A549 treated with ZK216348 at 1 μM for 4 hours (cell line): ENCODE measurements at places on chromosomes 5 and 9. TPM values are rescaled to one million over a fixed set of nuclear protein-coding genes. Genes with fewer than 3 reads are reported as not detected.

EGFLAM gene
- total RNA-seq = 0.26 TPM in 1 of 5 replicates, not detected in the others

BARX1 gene
- total RNA-seq = 6.4 to 13.6 TPM (median 11.7 TPM) in 5 replicates

HTR1A gene
- not detected in 5 replicates for total RNA-seq

SLCO4C1 gene
- total RNA-seq = 0.04 TPM in 1 of 5 replicates, not detected in the others

COMMD10 gene
- 33.9 to 38.2 TPM (median 36.3 TPM) in 5 replicates for total RNA-seq

MARCOL gene
- not detected in 5 replicates for total RNA-seq

NMUR2 gene
- total RNA-seq = 0.11 to 0.13 TPM (median 0.11 TPM) in 4 of 5 replicates, not detected in the other

PTPN3 gene
- total RNA-seq = 13.1 to 17.4 TPM (median 16.5 TPM) in 5 replicates

FOXI1 gene
- not detected in 5 replicates for total RNA-seq

TMEM252 gene
- total RNA-seq = not detected in 5 replicates

TMEM171 gene
- total RNA-seq = 4.8 to 7.4 TPM (median 6.3 TPM) in 5 replicates

SLC46A2 gene
- total RNA-seq = not detected in 5 replicates

CCNI2 gene
- 0.06 to 0.09 TPM in 2 of 5 replicates, not detected in the others for total RNA-seq

PCDHAC1 gene
- 1.8 to 2.7 TPM (median 2.0 TPM) in 5 replicates for total RNA-seq

INSL4 gene
- 13.6 to 17.0 TPM (median 16.2 TPM) in 5 replicates for total RNA-seq

FOXB2 gene
- total RNA-seq = not detected in 5 replicates

GEMIN5 gene
- 21.6 to 25.0 TPM (median 22.4 TPM) in 5 replicates for total RNA-seq

IFNA13 gene
- total RNA-seq = not detected in 5 replicates

DYNC2I2 gene
- total RNA-seq = 71.7 to 143 TPM (median 132 TPM) in 5 replicates

PLCXD3 gene
- total RNA-seq = 0.04 to 0.29 TPM (median 0.18 TPM) in 5 replicates

SLC22A4 gene
- total RNA-seq = 2.9 to 5.7 TPM (median 4.5 TPM) in 5 replicates

RNF224 gene
- total RNA-seq = 0.13 to 0.58 TPM (median 0.39 TPM) in 4 of 5 replicates, not detected in the other

PCDHGC5 gene
- total RNA-seq = not detected in 5 replicates

GADD45G gene
- 0.31 to 0.53 TPM (median 0.37 TPM) in 4 of 5 replicates, not detected in the other for total RNA-seq

HSPA5 gene
- 331 to 388 TPM (median 374 TPM) in 5 replicates for total RNA-seq

SGCD gene
- 3.7 to 6.3 TPM (median 4.3 TPM) in 5 replicates for total RNA-seq

AK8 gene
- 0.43 to 1.4 TPM (median 1.2 TPM) in 5 replicates for total RNA-seq

FRMD3 gene
- total RNA-seq = 3.1 to 5.5 TPM (median 4.2 TPM) in 5 replicates

GRIN1 gene
- 0.14 to 0.76 TPM (median 0.27 TPM) in 5 replicates for total RNA-seq

NIM1K gene
- 0.16 to 0.39 TPM (median 0.23 TPM) in 4 of 5 replicates, not detected in the other for total RNA-seq

POU5F2 gene
- total RNA-seq = 0.04 TPM in 1 of 5 replicates, not detected in the others

SPINK6 gene
- total RNA-seq = 0.52 to 1.7 TPM (median 0.65 TPM) in 3 of 5 replicates, not detected in the others

F12 gene
- total RNA-seq = 11.6 to 25.9 TPM (median 23.8 TPM) in 5 replicates

ANGPTL2 gene
- not detected in 5 replicates for total RNA-seq

SPEF2 gene
- 1.2 to 2.2 TPM (median 2.1 TPM) in 5 replicates for total RNA-seq

P4HA2 gene
- 40.8 to 52.0 TPM (median 44.3 TPM) in 5 replicates for total RNA-seq

TMEM8B gene
- total RNA-seq = 1.8 to 4.3 TPM (median 3.1 TPM) in 5 replicates

PCA3 gene
- not detected in 5 replicates for total RNA-seq

PCDHB3 gene
- total RNA-seq = 0.09 TPM in 1 of 5 replicates, not detected in the others

FBXL17 gene
- 4.3 to 9.2 TPM (median 6.6 TPM) in 5 replicates for total RNA-seq

C5orf52 gene
- total RNA-seq = not detected in 5 replicates

SYK gene
- 0.04 to 0.07 TPM (median 0.05 TPM) in 3 of 5 replicates, not detected in the others for total RNA-seq

RABL6 gene
- total RNA-seq = 51.1 to 91.8 TPM (median 82.9 TPM) in 5 replicates

ADGRD2 gene
- not detected in 5 replicates for total RNA-seq

FGF10 gene
- total RNA-seq = not detected in 5 replicates

TMC1 gene
- 0.08 to 0.19 TPM (median 0.14 TPM) in 3 of 5 replicates, not detected in the others for total RNA-seq

SLC36A3 gene
- total RNA-seq = not detected in 5 replicates

ACER2 gene
- total RNA-seq = 1.5 to 3.1 TPM (median 2.6 TPM) in 5 replicates

PDCD1LG2 gene
- total RNA-seq = 0.19 to 0.33 TPM (median 0.29 TPM) in 5 replicates

KCNN2 gene
- total RNA-seq = 0.06 to 0.19 TPM in 2 of 5 replicates, not detected in the others

PHYHD1 gene
- not detected in 5 replicates for total RNA-seq

PCDHGC3 gene
- total RNA-seq = 5.1 to 7.1 TPM (median 6.4 TPM) in 5 replicates

OBP2B gene
- not detected in 5 replicates for total RNA-seq

KIF12 gene
- total RNA-seq = 0.97 to 2.3 TPM (median 1.6 TPM) in 5 replicates

PJA2 gene
- 9.6 to 20.6 TPM (median 18.0 TPM) in 5 replicates for total RNA-seq
